Stimulated activated CD8-positive, alpha-beta memory T cell treated with anti-CD3 and anti-CD28 coated beads, Interleukin-7, amount 100 ng/mL, for 4 hours (primary cell): ENCODE measurements at places on chromosomes 1 and 21.
A peak's percentile ranks its signal among the peaks of the same experiment; 100 is the strongest.

DNA sequence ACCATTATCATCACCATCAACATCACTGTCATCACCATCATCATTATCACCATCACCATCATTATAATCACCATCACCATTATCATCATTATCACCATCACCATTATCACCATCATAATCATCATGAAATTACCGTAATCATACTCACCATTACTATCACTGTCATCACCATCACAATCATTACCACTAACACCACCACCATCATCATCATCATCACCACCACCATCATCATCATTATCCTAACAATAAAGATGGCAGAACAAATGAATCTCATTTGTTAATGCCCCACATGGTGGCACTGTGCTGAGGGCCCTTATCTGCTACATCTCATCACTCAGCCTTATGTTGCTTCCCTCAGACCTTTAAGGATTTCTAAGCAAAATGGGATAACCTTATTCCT lies 9.4 kb upstream of the PLA2G2E start:
- no peak for DNase-seq

DNA sequence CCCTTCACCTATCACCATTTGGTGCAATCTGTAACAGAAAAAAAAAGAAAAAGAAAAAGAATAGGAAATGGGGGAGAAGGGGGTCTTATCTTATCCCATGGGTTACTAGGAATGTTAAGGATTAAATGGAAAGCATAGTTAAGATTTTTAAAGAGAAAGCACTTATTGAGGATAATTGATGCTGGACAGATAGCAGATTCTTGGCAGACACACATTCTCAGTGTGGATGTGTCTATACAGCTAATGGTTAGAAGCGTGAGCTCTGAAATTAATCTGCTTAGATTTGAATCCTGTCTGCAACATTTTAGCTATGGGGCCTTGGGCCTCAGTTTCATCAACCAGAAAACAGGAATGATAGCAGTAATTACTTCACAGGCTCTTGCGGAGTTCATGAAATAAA lies 67.1 kb downstream of the SSBP3 start:
- DNase-seq = no peak

- DNase-seq = no peak
Measured at GRCh38 chr21:31713115-31713514, 18.8 kb downstream of the SCAF4 start.

- no peak for DNase-seq
Measured at GRCh38 chr1:22836850-22837249, 126.2 kb downstream of the EPHB2 start.

GRCh38 chr1:154751690-154752089 lies 118.4 kb downstream of the KCNN3 start:
- no peak for DNase-seq

GRCh38 chr1:27366113-27366410 lies 699 bp downstream of the MAP3K6 start:
- DNase-seq = no peak

DNA sequence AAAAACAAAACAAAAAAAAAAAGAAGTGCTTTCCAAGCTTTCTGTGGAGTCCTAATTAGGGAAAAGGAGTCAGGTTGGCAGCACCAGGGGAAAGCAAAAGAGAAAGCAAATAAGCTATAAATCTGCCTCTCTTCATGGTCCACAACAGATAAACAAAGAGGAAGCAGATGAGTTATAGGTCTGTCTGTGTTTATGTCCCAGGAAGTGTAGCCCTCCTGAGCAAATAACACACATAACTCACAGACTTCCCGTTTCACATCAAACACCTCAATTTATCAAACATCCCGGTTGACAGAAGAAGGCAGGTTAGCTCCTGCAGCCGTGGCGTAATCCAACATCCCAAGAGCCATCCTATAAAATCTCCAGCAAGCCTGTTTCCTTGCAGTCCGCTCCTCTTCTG lies 5.6 kb upstream of the SLC2A5 start:
- DNase-seq = no peak

DNA sequence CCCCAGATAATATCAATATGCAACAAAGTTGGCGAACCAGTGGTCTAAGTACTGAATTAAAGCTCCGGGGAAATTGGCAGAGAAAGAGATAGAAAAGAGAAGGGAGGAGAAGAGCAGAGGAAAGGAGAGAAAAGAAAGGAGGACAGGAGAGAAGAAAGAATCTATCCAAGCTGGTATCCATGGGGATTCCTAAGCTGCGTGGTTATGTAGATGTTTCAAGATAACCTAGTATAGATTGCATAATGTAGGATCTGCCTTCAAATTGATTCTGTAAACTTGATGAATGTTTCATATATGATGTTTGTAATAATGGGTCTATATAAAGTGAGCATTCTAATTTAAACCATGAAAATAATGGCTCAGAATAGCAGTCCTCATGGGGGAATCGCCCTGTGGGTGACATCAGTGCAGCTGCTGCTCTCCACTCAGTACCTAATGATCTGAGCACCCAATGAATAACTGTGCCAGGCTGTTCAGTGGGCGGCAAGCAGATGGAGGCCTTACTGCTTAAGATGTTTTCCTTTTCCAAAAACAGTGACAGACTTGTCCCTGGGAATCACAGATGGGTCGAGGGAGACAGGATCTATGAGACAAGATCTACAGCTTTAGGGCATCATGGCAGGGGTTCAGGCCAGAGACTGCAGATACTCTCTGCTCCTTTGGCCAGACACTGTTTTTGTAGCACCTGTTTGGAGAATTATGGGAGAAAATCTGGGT lies 78.0 kb downstream of the LAMC2 start:
- no peak for DNase-seq

DNA sequence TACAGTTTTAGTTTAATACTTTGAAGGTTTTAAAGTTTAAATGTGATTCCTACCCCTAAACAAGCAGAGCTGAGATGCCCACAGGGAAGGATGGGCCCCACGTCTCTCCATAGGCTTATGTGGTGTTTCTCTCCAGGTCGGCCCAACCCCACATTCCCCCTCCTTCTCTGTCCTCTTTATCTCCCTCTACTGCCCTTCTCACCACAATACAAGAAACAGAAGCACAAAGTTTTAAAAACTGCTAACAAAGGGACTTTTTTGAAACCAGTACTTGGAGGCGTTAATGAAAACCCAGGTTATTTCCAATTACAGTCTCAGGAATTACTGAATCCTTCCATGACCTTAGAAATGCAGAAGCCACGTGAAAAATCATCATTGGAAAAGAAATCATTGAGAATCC lies 324.0 kb downstream of the NTNG1 start:
- DNase-seq = no peak

GRCh38 chr21:37281579-37281978 lies 14.4 kb upstream of the VPS26C start:
- DNase-seq = no peak

DNA sequence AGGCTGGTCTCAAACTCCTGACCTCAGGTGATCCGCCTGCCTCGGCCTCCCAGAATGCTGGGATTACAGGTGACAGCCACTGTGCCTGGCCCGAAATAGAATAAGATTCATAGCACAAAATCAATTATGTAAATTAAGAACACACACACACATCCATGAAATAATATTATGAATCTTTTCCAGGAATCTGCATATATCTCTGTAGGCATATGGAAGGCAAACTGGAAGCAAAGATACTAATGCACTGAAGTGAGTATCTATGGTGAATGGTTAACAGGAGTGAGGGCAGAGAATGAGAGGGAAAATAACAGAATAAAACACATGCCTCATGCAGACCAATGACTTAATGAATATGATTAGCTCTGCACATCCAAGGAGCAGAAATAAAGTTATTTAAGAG lies 61.6 kb upstream of the ATP2B4 start:
- no peak for DNase-seq

DNA sequence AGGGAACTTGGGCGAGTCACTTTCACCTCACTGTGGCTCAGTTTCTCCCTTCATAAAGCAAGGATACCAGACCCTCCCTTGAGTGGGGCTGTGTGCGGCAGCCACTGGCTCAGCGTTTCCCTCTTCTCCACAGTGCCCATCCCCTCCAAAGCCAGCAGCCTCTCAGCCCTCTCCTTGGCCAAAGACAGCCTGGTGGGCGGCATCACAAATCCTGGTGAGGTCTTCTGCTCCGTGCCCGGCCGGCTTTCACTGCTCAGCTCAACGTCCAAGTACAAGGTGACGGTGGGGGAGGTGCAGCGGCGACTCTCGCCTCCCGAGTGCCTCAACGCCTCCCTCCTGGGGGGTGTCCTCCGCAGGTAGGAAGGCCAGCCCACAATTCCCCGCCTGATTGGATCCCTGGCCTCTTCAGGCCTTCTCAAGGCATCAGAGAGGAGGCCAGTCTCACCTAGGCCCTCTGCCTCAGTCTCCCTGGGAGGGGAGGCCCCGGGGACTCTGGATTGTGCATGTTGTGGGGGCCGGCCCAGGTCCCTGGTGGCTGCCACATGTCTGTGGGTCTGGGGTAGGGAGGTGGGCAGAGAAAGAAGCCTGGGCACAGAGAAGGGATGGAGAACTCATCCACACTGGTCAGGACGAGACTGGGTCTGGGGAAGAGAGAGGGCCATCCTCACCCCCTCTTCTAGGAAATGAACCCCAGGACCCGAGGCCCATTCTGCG lies 15.2 kb downstream of the TFAP2E start:
- no peak for DNase-seq

DNA sequence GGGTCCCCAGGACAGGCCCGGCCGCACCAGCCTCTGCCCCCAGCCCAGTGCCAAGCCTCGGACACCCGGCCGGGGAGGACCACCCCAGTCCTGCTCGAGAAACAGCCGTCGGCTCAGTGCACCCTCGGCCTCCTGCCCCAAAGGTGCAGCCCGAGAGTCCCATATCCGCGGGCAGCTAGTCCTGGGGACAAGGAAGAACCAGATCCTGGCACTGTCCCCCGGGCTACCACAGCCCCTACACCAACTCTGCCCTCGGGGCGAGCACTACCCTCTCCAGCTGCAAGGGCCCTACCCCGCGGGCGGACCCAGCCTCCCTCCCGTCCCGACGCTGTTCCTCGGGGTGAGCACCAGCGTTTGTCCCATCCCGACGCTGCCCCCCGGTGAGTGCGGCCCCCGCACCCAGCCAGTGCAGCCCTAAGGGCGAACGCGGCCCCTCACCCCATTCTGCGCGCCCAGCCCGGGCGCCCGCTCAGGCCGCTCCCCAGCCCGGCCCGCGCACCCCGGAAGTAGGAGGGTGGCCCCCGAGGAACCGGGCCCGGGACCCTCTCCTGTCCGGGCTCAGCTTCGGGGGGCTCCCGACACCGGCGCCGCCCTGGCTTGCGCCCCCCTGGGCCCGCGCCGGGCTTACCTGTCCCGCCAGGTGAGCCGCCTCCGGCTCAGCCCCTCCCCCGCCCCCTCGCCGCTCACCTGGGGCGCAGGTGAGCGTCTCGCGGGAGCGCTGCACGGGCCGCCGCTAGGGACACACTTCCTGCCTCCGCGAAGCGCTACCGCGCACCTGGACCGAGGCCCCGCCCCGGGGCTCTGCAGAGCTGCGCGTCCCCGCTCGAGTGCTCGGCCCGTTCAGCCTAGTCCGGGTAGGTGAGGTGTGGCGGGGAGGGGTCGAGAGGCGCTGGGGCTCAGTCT lies at the start of gene KDF1:
TSS of gene KDF1 (minus strand) at position 747 of the 903 bp plus-strand sequence. CDS start 8,088 bp downstream, outside the sequence.
- peak; percentile 44 for DNase-seq

- no peak for DNase-seq
Measured at GRCh38 chr1:198086051-198086745, 70.6 kb upstream of the NEK7 start.

GRCh38 chr1:244186372-244186771 lies 135.3 kb downstream of the ZBTB18 start:
- no peak for DNase-seq

DNA sequence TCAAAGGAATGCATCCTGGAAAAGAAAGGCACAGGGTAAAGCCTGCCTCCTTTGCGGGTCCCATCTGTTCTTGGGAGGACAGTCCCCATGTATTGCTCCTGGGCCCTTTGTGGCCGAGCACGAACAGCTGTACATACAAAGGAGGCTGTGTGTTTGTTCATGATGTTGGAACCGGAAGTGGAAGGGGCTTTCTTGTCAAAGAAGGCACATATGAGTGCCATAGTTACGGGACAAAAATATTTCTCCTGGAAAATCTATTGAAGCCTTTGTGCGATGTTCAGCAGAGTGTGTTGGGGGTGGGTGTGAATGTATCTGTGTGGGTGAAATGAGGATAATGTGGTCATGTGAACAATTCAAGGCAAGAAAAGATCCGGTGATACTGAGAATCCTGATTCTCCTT lies 297.6 kb downstream of the DISC1 start:
- DNase-seq = no peak

- DNase-seq = no peak
Measured at GRCh38 chr1:50972766-50973165, 2.7 kb downstream of the CDKN2C start.
